ENCODE measurements at places on chromosomes 5 and 9. TPM values are rescaled to one million over a fixed set of nuclear protein-coding genes. Genes with fewer than 3 reads are reported as not detected.

- no peak for DNase-seq
Measured at GRCh38 chr5:143739746-143740145, 72.2 kb upstream of the HMHB1 start.

- DNase-seq, result no peak
Measured at GRCh38 chr5:6843335-6843734, 130.1 kb downstream of the TENT4A start.

- DNase-seq, result no peak
Measured at GRCh38 chr9:19787672-19788071, 1.2 kb downstream of the SLC24A2 start.

DNA sequence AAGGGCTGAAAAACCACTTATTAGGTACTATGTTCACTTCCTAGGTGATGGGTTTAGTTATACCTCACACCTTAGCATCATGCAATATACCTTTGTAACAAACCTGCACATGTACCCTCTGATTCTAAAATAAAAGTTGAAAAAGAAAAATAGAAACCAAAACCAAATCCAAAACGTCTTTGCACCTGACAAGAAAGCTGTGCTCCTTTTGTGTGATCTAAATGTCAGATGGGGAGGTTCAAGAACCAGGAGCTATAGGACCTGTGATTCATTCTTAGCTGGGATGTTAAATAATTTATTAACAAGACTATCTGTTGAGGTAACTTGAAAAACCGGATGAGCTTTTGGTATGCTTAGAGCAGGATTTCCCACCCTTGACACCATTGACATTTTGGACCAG lies 16.9 kb upstream of the TNFSF15 start:
- no peak for DNase-seq

Gene ALDH7A1
- 24.1 TPM for total RNA-seq

Gene MEGF10
- total RNA-seq, result 0.59 TPM

DNA sequence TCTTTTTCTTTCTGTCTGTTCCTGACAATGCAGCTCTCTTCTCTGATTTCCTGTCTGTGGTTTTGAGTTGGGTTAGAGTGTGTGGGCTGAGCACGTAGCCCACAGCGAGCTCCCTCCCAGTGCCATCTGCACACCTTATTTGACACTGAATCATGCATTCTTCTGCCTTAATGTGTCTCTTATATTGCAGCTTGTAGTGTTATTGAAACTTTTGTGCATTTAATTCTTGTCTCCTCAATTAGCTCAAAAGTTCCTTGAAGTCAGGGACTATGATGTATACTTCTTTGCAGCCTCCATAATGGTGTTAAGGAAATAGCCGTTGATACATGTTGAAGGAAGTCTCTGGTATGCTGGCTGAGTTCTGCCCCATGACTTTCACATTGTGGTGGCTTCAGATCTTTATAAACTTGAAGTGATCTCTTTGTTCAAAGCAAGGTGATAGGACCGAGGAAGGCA lies 576.2 kb upstream of the CLINT1 start:
- no peak for DNase-seq

Data from pancreas (tissue), 10 donors.